NCI-H1048 (cell line): ENCODE measurements at places on chromosomes 13 and 19.

GRCh38 chr19:6710273-6711077, 10.0 kb downstream of the C3 start:
- DNase-seq: no peak

- DNase-seq: no peak
Observed at GRCh38 chr13:111559612-111560403, 239.4 kb downstream of the TEX29 start.

GRCh38 chr13:100546713-100547405, 41.7 kb downstream of the GGACT start:
- no peak for DNase-seq

DNA sequence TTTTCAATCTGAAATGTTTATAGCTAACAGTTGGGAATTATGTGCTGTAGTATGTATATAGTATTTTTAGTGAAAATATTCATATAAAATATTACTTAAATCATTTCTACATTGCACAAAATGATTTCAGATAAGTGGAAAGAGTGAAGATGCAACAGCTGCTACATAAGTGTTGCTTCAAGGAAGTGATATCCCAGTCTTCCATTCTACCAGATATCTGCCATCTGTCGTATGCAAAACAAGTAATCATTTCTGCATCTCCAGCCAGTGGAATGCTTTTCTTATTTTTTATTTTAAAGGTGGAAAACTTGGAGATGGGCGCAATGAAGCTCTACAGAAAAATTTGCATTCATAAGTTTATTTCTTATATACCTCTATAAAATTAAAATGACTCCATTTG, 152.5 kb upstream of the MAB21L1 start:
- DNase-seq: no peak

DNA sequence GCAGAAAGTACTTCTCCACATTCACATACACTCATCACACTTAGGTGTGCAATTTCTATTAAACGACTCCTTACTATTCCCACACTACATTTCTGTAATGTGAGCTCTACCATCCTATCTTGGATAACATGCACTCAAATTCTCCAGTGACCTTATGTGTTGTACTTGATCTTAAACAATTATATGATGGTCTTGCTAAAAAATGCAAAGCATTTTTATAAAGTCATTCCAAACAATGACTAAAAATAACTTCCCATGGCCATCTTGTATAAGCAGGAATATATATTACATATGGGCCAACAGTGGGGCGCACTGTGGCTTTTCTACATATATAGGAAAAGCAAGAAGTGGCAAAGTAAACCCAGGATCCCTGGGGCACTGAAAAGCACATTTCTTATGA, 155.5 kb downstream of the FLT1 start:
- no peak for DNase-seq

GRCh38 chr13:33003458-33004019, 12.7 kb upstream of the KL start:
- DNase-seq: no peak

- no peak for DNase-seq
Observed at GRCh38 chr13:49455007-49455398, 10.9 kb downstream of the SETDB2 start.

DNA sequence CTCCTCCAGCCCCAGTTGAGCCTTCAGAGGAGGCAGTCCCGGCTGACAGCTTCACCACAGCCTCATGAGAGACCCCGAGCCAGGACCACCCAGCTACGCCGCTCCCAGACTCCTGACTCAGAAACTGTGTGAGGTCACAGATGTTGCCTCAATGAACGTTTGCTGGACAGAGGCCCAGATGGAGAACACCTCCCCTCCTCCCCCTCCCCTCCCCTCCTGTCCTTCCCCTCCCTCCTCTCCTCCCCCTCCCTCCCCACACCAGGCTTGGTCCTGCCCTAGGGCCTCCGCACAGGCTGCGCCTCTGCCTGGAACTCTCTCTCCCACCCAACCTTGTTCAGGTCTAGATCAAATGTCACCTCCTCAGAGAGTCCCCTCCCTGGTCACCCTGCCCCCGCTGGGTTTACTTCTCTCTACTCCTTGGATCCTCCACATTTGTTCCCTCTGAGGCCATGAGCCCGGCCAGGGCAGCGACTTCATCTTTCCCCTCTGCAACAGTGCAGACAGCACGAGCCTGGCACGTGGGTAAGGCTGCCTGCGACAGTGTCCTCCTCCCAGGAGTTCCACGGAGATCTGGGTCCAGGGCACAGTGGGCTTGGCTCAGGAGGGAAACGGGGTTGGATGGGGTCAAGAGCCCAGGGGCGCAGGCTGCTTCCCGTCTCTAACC, 17.4 kb downstream of the PIP5K1C start:
- no peak for DNase-seq

- DNase-seq: no peak
Observed at GRCh38 chr13:107119989-107120881, 552.3 kb upstream of the ARGLU1 start.
